ENCODE measurements at places on chromosomes 2 and 18.

GRCh38 chr2:159201360-159202063, 85.0 kb downstream of the WDSUB1 start:
- no peak for DNase-seq

DNA sequence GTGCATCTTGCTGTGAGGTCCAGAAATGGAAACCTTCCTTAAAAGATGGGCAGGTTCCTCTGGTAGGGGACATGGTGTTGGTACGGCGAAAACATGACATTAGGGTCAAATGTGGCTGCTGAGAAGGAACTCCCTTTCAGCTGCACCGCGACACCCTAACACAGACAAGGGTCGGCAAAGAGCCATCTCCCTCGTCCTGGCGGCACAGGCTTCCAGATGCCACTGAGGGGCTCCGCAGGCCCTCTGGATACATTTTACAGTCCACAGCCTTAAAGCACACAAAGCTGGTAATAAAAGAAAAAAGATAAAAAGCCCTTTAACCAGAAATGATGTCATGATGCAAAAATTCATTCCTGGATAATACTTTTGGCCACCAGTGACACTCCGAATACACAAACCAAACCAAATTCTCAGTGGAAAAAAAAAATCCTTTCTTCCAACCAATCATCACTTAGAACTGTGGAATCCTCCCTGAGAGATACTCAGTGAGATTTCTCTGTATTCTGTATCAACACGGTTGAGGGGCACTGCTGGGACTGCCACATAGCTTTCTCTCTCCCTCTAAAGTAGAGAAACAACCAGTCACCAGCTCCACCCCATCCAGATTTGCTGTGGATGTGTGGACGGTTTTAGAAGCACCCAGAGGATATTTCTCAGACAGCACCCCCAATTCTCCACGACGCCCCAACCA, 174.8 kb downstream of the HDAC4 start:
- DNase-seq: no peak

DNA sequence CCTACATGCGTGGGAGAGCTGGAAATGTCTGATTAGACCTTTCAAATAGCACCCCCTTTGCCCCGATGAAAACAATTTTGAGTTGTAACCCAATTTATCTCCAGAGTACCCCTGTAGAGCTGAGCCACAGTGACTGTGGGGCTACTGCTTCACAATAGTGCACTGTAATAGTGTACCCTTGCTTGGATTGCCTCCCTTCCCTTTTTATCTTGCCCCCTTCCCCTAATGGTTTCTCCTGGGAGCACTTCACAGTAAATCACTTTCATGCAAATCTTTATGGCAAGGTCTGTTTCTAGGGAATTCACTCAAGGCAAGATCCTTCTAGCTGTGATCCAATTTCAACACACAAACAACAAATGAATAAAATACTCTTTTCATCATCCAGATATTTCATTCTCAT, 687.6 kb downstream of the MBD2 start:
- no peak for DNase-seq

- no peak for DNase-seq
Measured at GRCh38 chr2:178230396-178230795, 36.1 kb downstream of the OSBPL6 start.

DNA sequence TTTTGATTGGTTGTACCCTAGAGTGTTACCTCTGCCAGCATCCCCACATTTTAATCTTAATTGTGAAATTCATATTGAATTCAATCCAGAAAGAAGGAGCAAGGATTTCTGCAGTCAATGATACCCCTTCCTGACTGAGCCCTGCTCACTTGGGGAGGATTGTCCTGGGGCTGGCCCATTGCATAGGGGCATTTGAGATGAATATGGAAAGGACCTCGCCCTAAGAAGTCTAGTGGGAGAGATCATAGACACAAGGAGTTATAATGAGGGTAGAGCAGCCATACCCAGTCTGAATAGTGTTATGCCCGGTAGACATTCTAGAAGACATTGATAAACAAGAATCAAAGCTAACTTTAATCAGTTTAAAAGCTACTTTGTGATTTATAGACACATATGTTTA, 53.8 kb downstream of the CRIM1 start:
- no peak for DNase-seq

DNA sequence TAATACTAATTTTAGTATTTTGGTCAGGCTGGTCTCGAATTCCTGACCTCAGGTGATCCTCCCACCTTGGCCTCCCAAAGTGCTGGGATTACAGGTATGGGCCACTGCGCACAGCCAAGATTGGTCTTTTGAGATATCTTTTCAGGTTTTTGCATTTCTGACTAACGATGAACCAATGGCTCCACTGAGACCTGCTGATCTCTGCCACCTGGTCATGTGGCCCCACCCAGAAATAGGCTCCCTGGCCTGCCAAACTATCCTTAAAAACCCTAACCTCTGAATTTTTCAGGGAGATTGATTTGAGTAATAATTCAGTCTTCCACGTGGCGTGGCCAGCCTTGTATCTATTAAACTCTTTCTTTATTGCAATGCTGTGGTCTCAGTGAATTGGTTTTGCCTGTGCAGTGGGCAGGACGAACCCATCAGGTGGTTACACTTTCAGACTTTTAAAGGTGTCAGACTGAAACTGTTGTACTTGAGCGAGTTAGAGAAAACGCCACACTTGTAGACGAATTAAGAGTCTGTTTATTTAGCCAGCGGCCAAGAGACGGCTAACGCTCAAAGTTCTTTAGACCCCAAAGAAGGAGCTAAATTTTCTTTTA, 85.8 kb upstream of the MSH6 start:
- no peak for DNase-seq

GRCh38 chr18:13375302-13376255, 157.0 kb downstream of the LDLRAD4 start:
- DNase-seq: peak; percentile 57
